ENCODE measurements at places on chromosomes 16 and 17.

DNA sequence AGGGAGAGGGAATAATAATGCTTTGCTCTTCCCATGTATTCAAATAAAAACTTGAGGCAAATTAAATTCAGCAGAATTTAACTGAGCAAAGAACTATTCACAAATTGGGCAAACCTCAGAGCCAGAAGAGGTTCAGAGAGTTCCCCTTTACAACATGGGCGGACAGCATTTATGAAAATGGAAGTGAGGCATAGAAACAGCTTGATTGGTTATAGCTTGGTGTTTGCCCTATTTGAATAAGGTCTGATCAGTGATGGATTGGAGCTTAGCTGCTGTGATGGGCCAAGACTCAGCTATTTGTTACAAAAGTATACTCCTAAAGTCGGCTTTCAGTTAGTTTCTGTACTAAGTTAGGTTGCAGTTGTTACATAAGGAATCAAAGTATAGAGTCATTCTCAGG lies 63.0 kb downstream of the TMEM100 start:
- DNase-seq, result no peak

- DNase-seq, result no peak
Measured at GRCh38 chr16:8776129-8776584, 21.3 kb downstream of the TMEM186 start.

DNA sequence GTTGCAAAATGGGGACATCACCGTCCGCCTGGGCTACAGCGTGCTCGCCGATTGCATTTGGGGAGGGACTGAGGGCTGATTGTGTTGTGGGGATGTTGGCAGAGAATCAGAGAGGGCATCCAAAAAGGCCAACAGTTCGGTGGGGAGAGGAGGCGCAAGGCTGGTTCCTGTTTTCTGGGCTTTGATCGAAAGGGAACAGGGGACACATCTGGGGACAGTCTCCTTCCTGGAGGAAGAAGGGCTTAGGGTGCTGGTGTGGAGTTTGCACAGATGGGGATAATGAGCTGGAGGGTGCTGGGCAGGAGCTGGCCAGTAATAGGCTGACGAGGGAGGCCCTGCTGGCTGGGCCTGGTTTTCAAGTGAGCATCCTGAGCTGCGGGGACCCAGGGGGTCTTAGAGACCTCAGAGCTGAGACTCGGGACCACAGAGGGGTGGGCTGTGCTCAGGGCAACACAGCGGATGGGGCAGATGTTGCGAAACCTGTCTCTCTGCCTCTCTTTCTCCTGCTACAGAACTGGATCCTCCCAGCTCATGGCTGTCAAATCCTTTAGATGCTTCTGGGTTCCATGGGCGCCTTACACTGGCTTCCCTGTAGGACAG lies 288.7 kb downstream of the SEC14L1 start:
- no peak for DNase-seq

DNA sequence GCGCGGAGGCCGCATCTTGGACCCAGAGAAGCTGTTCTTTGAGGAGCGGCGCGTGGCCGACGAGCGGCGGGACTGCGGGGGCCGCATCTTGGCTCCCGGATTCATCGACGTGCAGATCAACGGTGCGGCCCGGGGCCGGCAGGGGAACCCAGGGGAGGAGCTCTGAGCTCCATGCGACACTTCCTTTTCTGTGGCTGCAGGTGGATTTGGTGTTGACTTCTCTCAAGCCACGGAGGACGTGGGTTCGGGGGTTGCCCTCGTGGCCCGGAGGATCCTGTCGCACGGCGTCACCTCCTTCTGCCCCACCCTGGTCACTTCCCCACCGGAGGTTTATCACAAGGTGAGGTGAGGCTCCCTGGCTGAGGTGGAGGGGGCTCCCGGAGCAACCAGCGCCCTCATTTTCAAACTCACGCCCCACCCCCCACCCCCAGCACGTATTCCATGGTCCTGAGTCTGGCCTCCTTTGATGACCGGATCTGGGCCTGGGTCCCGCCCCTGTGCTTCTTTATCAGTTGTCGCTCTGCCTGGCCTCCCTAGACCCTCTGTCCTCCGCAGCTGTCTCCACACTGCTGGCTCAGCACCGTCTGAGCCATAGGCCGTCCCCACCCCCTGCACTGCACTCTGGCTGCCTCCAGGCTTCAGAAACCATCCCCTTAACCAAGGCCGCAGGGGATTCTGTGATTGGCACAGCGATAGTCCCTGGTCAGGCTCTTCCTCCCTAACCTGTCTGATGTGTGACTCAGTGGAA lies 787 bp downstream of the AMDHD2 start:
- DNase-seq, result peak; percentile 75

DNA sequence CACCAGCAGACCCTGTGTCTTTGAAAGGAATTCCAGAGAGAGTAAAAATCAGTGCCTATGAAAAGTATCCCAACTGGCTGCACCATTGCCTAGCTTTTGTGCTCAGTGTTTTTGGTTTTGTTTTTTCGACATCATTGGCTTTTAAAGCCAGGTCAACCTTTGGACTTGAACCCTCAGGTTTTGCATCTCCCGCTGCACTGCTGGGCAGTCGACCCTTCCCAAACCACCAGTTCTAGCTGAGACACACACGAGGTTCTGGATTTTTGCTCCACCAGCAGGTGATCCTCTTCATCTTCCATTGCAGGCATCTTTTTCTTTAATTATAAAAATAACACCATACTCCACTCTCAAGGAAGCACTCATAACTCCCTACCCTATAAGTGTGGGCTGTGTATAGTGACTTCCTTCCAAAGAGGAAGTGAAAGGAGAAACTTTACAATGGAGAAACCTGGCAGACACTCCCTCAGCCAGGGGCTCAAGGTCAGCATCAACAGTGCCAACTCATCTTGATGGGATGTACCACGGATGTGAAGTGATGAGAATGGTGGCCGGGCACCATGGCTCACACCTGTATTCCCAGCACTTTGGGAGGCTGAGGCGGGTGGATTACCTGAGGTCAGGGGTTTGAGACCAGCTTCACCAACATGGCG lies 57.8 kb downstream of the BMERB1 start:
- DNase-seq, result no peak

GRCh38 chr17:70217571-70217970 lies 48.2 kb downstream of the KCNJ2 start:
- no peak for DNase-seq

- DNase-seq, result peak; percentile 55
Measured at GRCh38 chr17:32350666-32351418, 885 bp downstream of the ZNF207 start.

GRCh38 chr16:6110346-6110745 lies 1012.8 kb upstream of the EEF2KMT start:
- DNase-seq, result no peak

DNA sequence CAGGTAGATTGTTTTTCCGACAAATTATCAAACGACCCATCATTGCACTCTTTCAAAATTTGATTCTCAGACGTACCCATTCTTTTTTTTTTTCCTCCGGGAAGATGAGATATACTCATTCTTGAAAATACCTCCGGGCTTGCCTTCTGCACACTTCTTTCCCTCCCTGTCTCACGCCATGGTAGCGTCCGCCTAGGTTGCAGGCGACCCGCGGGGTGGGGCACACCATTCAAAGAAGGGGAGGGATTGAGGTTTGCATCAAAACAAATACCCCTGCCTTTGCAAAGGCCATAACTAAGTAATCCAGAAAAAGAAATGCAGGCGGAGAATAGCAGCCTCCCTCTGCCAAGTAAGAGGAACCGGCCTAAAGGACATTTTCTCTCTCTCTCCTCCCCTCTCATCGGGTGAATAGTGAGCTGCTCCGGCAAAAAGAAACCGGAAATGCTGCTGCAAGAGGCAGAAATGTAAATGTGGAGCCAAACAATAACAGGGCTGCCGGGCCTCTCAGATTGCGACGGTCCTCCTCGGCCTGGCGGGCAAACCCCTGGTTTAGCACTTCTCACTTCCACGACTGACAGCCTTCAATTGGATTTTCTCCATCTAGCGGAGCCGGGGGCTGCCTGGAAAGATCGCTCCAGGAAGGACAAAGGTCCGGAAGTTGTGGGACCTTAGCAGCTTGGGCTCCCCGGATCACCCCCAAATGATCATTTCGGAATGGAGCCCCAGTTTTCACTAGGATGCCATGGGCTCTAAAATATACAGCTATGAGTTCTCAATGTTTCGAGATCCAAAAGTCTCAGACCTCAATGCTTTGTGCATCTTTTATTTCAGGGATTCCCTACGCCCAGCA lies 843 bp downstream of the TP53 start:
- peak; percentile 82 for DNase-seq

- DNase-seq, result no peak
Measured at GRCh38 chr16:3594316-3595109, 16.9 kb downstream of the SLX4 start.

DNA sequence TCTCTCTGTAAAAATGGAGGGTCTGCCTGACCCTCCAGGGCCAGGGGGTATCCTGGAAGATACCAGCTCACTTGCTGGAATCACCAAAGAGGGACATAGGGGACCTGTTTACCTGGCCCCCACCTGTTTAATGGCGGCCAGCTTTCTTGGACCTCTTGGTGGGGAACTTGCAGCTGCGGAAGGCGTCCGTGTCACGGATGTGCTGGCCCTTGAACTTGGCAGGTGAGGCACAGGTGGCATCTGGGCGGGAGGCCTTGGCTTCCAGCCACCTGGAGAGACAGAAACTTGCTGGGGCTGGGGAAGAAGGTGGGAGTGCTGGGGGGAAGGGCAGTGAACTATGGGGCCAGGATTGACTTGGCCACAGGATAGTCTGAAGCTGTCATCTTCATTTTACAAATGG lies 3.5 kb downstream of the CHAD start:
- DNase-seq, result no peak

GRCh38 chr16:6193718-6194117 lies 1096.1 kb upstream of the EEF2KMT start:
- DNase-seq, result no peak

- DNase-seq, result no peak
Measured at GRCh38 chr16:11023262-11024039, 79.1 kb downstream of the CLEC16A start.

DNA sequence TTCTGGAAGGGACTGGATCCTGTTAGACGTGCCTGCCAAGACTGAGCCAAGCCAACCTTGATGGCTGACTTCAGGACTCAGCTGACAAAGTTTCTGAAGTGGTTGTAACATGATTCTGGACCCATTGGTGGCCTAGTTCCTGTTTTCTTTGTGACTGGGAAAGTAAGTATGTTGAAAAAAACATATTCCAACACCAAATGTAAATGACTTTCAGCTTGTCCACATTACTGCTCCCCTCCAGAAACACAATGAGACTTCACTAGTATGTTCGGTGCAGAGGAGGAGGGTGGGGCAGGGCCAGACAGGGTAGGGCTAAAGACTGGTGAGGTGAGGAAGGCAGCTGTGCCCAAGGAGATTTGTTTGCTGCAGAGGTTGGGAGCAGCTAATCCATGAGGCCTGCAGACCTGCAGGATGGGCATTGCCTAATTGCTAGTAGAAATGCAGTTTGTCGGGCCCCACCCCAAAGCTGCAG lies 26.4 kb downstream of the NMT1 start:
- DNase-seq, result no peak

All from activated CD4-positive, alpha-beta memory T cell treated with anti-CD3 and anti-CD28 coated beads, Interleukin-2, amount 10 ng/mL, durations not matched to agents 7 days and 5 days (primary cell).